Gastrocnemius medialis (tissue), 4 donors: ENCODE measurements at places on chromosomes 12 and 14.

- DNase-seq = no peak
Measured at GRCh38 chr12:26648584-26648983, 184.4 kb downstream of the ITPR2 start.

- no peak for DNase-seq
Measured at GRCh38 chr12:104063712-104064030, 660 bp upstream of the HCFC2 start.

DNA sequence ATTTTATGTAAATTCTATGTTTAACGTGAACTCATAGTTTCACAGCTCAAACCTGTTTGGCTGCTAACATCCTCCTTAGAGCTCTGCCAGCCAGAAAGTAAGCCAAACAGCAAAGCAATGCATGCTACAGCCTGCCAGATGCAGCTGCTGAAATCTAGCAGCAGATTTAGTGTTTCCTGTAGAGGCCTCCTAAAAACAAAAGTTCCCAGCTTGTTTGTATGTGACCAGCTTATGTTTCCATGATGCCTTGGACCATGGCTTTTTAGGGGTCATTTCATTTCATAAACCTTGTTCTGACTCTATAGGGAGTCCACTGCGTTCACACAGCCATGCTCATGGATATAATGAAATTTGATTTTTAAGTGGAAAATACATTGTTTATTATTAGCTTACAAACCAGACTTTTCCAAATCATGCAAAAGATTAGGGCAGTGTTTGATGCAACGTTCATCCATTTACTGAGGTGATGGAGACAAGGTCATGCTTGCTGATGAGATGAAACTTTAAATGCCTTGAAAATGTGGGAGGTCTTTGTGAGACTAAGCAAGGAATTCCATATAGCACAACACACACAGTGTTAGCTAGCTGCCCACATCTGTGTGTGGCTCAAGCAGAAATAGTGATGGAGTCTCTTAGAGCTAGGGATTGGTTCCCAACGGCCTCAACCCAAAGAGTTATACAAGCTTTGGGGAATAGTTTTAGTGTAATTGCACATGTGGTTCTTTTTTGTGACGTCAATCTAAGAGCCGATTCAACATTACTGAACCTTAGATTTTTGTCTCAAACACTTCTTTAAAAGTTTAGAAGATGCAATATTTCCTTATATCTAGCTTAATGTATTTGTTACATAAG lies 157.5 kb upstream of the LRIG3 start:
- no peak for DNase-seq

- no peak for DNase-seq
Measured at GRCh38 chr12:24902511-24903328, 46.2 kb downstream of the BCAT1 start.

- DNase-seq = no peak
Measured at GRCh38 chr14:94180655-94181271, 6.6 kb downstream of the PPP4R4 start.

GRCh38 chr12:57896434-57897201 lies 44.7 kb upstream of the ATP23 start:
- DNase-seq = peak; percentile 81

GRCh38 chr12:101789171-101789570 lies 41.6 kb downstream of the GNPTAB start:
- no peak for DNase-seq

DNA sequence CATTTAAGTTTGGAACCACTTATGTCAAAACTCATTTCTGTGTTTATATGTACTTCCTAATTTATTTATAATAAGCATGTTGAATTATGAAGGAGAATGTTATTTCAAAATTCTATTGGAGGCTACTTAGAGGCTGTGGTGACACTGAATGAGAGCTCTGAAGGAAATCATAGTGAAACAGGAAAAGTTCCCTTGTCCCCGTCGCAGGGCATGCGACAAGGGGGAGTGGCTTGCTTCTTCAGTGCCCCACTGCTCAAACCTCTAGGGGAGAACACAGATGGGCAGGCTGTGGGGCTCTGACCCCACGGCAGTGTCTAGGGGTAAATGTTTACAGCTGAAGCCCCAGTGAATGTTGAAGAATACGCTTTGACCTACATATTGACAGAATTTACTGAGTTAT lies 261.9 kb downstream of the RAD51B start:
- no peak for DNase-seq

DNA sequence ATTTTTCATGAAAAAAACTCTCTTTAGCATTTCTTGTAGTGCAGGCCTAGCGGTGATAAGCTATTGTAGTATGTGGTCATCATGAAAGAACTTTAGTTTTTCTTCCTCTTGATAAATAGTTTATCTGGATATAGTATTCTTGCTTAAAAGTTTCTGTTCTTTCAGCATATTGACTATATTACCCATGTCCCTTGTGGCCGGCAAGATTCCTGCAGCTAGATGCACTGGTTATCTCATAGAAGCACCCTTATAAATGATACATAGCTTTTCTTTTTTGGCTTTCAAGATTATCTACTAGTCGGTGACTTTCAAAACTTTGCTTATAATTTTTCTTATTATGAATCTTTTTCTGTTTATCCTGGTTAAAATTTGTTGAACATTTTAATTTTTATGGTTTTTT lies 234.8 kb downstream of the ALG10 start:
- DNase-seq = no peak

- DNase-seq = peak; percentile 83
Measured at GRCh38 chr14:100297320-100298300, 8.6 kb downstream of the SLC25A29 start.

DNA sequence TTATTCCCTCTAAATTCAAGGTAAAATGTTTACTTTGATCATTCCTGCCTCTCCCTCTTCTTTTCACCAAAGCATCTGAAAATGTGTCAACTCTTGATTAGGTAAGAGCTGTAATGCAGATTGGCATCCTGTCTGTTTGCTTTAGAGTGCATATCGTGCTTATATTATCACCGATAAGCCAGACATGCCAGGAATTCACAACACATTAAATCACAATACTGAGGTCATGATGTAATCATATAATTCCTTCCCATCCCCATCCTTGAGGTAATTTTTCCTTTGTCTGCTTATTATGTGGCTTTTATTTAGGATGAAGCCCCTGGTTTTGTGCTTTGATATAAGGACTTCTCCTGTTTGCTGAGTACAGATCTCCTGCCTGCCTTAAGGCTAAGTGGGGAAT lies 10.2 kb downstream of the DDX47 start:
- no peak for DNase-seq

DNA sequence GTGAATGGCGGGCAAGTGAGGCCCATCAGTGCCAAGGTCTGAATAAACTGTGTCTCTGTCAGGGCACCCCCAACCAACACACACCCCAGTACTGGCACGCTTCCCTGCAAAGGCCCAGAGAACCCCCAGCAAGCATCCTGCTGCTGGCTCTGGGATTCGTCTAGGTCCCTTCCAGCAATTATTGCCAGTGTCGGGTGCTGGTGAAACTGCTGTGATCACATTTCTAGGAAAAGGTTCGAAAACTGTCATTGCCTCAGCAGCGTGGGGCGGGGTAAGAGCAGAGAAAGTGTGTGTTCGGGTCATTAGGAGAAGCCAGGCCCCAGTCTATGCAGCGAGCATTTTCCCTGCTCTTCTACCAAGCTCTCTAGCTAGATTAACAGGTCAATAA lies 2.5 kb downstream of the FAM222A start:
- DNase-seq = no peak

GRCh38 chr14:72254202-72254936 lies 322.1 kb downstream of the RGS6 start:
- no peak for DNase-seq

DNA sequence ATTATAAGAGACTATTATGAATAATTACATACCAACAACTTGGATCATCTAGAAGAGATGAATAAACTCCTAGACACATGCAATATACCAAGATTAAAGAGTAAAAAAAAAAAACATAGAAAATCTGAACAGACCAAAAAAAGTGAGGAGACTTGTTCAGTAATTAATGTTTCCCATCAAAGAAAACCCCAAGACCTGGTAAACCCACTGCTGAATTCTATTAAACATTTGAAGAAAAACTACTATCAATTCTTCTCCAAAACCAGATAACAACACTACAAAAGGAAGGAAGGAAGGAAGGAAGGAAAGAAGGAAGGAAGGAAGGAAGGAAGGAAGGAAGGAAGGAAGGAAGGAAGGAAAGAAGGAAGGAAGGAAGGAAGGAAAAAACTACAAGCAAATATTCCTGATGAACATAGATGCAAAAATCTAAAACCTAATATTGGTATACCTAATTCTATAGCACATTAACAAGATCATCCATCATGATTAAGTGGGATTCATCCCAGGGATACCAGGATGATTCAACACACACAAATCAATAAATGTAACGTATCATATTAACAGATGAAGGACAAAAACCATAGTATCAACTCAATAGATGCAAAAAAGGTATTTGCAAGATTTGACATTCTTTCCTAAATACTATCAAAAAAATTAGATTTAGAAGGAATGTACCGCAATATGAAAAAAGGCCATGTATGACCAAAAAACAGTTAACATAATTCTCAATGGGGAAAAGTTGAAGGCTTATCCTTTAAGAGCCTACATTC lies 445.5 kb downstream of the KCNH5 start:
- DNase-seq = no peak

DNA sequence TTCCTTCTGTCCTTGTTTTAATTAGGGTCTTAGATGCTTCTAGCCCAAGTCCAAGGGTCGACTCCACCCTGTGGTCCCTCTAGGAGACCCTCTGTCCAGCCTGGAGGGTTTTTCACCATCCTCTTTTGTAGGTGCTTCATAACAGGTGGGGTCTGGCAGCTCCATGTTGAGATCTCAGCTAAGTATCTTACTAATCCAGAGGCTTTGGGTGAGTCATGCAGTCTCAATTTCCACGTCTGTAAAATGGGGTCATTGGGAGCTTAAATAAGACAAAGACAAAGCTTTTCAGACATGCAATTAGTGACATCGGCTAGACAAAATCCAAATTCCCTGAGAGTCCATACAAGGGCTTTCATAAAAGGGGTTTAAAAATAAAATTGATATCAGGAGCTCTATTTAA lies 3.2 kb downstream of the HSPB8 start:
- no peak for DNase-seq

DNA sequence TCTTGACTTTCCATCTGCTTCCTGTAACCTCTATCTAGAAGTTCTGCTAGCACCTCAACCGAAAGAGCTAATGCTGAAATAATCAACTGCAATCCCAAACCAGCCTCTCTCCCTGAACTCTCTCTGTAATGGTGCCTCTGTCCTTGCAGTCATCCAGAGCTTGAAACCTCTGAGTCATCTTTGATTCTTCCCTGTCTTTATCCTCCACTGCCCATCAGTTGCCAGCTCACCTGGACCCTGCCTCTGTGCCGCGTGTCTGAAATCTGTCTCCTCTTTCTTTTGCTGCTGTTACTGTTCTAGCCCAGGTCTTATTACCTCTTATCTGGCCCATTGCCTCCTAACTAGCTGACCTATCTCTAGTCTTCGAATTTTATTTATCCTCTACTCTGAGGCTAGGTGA lies 15.5 kb downstream of the CLSTN3 start:
- no peak for DNase-seq

DNA sequence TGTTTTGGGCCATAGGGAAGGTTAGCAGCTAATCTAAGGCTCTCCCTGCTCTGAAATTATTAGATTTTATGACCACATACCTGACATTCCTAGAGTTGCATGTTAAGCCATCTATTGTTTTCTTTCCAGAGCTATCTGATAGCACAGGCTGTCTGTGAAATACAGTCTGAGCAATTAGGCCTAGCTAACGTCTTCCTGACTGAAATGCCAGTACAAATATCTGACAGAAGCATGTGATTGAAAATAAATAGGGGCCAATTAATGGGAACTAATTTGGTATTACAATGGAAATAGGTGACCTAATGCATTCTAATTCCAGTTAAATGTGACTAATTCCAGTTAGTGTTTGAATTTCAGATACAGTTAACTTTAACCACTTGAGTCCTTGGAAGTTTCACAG lies 115.2 kb downstream of the C12orf75 start:
- no peak for DNase-seq

DNA sequence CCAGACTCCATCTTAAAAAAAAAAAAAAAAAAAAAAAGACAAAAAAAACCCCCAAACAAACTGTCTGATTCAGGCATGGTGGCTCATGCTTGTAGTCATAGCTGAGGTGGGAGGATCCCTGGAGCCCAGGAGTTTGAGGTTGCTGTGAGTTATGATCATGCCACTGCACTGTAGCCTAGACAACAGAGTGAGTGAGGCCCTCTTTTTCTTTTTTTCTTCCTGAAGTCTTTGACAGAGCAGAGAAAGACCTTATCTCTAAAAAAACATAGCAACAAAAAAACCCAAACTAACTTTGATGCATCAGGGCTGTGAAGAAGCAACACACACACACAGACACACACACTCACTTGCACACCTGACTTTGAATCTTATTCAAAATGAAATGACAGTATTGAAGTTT lies 7.7 kb upstream of the AMN1 start:
- no peak for DNase-seq

GRCh38 chr14:89544636-89545301 lies 127.7 kb upstream of the FOXN3 start:
- no peak for DNase-seq

DNA sequence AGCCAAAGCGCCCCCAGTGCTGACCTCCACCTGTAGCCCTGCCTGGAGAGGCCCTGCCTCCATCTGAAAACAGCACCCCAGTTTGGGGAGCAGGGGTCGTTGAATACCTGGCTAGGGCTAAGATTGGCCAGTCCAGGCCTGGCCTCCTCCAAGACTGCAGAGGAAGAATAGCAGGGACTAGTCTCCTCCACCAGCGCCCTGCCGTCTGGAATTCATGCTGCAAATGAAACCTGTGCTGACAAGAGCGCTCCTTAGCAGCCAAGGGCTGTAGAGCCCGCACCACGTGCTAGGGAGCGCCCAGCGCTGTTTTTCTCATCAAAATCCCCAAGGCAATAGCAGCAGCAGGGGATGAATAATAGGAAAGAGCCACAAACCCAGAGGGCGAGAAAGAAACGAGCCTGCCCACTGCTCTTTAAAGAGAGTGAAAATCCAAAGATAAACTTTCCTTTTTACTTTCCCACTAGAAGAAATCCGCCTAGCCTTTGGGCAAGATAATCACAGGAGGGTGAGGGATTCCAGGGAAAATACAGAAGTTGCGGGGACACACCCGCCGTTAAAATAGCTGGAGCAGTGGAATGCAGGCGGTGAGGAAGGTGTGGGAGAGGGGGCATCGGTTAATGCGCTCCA lies 3.3 kb downstream of the COL2A1 start:
- no peak for DNase-seq

DNA sequence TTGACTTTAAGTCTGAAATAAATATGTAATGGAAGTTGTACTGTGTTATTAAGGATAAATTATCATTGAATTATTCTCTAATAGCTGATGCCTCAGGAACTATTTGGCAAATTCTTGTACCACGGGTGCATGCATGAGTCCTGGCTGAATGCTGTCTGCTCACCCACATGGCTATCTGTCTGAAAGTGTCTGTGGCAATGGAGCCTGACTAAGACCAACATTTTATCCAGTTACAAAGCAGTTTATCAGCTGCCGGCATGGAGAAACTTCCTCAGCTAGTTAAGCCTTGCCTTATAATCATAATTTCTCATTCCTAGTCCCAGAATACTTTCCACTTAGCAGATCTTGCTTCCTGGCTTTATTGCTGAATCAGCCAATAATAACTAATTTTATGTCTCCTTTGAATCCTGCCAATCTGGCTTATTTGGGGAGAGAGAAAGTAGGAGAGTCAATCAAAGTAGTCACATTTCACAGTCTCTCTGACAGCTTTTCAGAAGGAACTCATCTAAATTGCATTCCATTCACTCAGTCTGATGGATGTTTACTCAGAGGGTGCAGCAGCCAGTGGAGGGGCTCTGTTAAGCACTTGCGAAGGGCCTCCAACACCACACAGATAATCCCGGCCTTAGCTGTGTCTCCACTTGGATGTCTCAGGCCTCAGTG lies 280.6 kb upstream of the CLEC14A start:
- DNase-seq = no peak

- DNase-seq = peak; percentile 87
Measured at GRCh38 chr14:75711796-75712211, 50.8 kb downstream of the TTLL5 start.

GRCh38 chr14:87325741-87326140 lies 667.2 kb downstream of the GALC start:
- DNase-seq = no peak
